ENCODE measurements at places on chromosomes 6 and 20.

- no peak for DNase-seq
Measured at GRCh38 chr6:13615792-13616120, 621 bp downstream of the NOL7 start.

DNA sequence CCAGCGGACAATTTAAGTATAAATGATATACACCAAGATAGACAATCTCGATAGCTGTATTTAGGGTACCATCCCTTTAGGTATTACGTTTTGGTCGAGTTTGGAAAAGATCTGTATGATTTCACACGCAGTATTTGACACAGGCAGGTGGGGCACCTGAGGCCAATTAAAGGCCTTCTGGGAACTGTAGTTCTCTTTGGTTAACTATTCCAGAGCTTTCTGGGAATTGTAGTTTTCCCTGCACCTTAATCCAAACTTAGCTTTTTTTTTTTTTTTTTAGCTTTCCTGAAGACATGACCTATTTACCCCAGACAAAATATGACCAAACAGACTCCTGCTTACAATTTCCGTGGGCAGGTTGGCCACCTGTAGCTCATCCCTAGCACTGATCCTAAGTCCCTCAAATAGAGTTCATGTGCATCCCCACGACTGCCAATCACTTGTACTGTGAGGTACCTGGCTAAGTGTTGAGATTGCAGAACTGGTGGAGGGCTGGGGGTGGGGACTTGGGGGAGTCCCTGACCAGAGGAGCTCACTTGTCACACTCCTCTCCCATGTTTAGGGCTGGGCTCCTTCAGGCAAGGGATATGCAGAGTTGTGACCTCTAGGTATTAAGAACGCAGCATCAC, 999 bp upstream of the EHMT2 start:
- no peak for DNase-seq

DNA sequence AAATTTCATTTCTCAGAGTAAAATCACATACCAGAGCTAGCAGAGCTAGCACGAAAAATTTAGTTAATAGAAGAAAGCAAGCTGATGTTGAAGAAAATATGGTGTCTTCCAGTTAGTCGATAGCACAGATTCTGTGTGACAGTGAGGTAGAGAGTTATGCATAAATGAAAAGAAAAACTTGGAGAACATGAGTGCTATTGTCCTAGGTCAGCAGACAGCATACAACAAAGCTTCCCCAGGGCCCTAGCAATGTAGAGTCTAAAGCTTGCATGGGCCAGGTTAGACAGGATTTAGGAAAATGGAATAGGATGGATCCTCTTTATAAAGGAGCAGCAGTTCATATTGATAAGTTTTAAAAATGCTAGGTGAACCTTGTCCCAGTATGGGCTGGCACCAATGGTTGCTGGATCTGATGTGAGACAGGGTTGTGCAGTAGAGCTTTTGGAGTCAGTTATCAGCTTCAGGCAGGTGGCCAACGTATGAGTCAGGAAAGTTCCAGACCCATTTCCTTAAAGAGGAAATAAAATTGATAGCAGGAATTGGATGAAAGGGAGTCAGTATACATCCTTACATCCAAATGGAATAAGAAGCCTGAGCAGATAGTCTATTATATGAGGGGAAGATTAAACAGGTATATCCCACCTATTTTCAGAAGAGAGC, 277.2 kb downstream of the FRK start:
- DNase-seq, result no peak

DNA sequence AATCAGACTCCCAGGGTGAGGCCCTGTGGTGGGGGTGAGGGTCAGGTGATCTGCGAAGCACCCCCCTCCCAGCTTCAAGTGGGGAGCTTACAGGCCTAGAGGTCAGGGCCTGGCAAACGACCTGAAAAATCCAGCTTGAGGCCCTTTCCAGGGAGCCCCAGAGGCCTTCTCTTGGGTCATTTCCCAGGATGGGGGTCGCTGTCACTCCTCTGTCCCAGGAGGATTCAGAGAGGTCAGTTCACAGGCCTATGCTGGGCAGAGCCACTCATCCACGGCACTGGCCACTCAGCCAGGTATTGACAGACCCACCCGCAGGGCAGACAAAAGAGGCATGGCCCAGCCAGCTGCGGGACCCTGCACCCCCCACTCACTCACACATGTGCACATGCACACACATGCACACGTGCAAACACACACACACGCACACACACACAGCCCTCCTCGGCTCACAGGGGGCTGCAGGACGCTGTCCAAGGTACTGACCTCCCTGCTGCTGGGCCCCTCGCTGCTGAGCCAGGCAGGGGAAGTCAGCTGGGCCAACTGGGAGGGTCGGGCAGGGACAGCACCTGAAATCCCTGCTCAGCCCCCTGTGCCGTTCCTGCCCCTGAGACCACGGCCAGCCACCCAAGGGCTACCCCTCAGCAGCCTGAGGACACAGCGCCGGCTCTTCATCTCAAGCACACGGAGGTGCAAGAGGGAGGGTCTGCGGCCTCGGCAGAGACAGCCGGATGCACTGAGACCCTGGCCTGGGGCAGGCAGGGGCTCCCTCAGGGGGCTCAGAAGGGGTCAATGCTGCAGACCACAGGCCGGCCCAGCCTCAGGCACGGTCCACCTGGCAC, 113.8 kb downstream of the TAF4 start:
- peak; percentile 10 for DNase-seq

- DNase-seq, result no peak
Measured at GRCh38 chr20:62322492-62323041, 19.8 kb downstream of the ADRM1 start.

- no peak for DNase-seq
Measured at GRCh38 chr6:125112934-125113333, 40.6 kb upstream of the TPD52L1 start.

DNA sequence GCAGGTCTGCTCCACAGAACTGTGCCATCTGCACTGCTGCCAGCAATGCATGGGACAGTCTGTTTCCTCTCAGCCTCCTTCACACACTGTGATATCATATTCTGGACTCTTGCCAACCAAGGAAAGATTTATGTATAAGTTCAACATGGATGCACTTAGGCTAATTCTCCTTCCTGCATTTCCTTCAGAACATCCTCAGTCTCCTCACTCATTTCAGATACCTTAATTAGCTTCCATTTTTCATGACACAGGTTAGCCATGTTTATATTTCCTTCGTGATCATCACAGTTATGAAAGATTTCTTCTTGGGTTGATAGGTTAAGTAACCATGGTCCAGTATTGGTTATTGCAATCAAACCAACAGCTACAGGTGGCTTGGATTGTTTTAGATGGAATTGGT, 46.4 kb upstream of the DDR1 start:
- no peak for DNase-seq

GRCh38 chr6:13865141-13865540, 50.8 kb upstream of the MCUR1 start:
- DNase-seq, result no peak

- DNase-seq, result no peak
Measured at GRCh38 chr6:318243-318890, 26.1 kb downstream of the DUSP22 start.

DNA sequence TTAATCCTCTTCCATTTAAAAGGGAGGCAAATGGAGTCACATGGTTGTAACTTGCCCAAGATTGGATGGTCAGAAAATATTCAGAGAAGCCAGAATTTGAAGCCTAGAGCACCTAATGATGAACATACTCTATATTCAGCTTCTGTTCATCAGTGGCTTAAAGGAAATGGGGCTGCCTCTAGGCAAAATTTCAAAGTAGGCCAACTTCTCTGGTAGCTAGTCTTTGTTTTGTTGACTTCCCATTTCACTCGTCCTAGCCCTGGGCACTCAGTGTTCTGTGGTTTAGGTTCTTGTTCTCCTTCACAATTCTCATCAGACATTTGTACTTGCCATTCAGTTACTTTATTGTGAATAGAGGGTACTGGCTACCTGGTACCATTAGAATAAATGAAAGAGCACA, 13.2 kb downstream of the MAP3K7 start:
- DNase-seq, result no peak

DNA sequence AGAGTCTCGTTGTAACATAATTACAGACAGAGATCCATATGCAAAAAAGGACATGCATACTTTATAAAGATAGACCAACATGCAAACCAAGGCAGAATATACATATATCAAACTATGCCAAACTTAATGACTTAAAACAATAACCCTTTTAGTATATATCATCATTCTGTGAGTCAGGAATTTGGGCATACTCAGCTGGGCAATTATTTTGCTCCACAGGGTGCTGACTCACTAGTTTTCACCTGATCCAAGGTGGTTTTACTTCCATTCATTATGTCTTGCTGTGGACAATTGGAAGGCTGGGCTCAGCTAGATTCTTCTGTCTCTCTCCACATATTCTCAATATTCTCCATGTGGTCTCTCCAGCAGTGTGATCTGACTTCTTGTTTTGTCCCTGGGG, 41.2 kb upstream of the RNF146 start:
- DNase-seq, result no peak

DNA sequence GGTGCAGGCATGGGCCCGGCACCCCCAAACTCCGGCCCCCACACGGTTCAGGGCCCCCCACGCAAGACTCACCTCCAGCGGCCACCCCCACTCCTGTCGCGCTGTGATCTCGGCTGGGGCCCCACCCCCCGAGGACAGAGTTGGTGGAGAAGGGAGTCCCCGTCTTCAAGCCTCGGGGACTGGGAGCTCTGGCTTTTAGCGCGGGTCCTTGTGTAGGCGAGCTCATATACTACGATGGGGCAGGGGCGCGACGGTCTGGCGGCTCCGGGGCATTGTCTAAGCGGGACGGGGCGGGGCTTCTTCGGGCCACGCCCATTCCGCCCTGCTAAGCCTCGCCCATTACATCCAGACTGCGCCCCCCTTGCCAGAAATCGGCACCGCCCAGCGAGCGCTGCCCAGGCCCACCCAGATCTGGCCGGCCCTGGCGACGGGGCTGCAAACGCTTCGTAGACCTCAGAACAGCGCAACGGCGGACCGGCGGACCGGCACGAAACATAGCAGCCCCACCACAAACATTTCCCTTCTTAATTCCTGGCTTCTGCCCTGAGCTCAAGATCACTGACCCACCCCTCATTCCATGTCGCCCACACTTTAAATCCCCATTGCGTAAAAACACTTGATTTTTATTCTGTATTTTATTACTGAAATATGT, 1.0 kb upstream of the DDAH2 start:
- DNase-seq, result peak; percentile 77

DNA sequence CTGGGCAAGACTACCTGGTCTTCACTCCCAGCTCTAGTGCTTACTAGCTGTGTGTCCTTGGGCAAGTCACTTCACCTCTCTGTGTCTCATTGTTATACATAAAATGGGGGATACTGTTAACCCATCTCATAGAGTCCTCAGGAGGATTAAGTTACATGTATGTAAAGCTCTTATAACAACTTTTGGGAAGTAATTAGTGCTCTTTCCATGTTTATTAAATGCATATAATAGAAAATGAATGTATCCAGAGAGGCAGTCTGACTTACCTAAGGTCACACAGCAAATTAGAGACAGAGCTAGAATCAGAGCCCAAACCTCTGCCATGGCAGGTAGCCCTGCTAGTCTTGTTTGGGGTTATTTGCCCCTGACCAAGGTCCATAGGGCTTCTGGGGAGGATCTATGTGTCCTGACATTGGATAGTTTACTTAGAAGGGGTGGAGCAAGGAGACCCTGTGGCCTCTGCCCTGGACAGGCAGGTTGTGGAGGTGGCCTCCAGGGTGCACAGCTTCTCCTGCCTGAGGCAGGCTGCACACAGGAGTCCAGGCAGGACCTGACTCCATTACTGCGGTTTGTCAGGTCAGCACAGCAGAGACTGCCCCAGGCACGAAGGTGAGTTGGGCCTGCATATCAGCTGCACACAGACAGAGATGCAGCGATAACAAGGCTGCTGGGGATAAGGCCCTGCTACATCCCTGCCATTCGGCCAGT, 8.4 kb upstream of the MAPK13 start:
- DNase-seq, result no peak

DNA sequence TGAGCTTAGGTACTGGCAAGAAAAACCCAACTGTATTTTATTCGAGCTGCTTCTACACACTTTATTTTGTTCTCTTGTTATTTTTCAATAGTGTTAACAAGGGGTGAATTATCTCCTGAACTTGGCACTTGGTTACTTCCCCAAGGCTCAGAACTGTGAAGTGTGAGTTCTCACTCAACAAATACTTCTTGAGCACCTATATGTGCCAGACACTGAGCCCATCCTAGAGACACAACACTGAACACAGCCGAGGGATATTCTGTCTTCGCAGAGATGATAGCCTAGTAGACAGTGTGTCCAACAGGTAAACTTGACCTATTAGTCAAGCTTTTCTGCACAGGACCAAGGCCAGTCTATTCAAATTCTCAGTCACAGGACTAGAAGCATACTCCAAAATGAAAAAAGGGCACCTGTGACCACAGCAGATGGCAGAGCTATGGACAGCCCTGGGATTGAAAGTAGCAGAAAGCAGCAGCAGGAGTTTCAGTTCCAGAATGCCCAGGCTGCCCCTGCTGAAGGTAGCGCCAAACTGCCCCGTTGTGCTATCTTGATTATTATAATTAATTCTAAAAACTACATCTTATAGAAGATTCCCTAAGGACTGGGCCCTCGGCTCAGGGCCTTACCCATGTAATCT, 77.8 kb upstream of the TAB2 start:
- DNase-seq, result no peak

GRCh38 chr6:13877051-13877450, 47.7 kb upstream of the RNF182 start:
- no peak for DNase-seq

GRCh38 chr6:47209632-47210031, 100.1 kb downstream of the TNFRSF21 start:
- no peak for DNase-seq

- no peak for DNase-seq
Measured at GRCh38 chr6:134456226-134456625, 138.3 kb upstream of the SGK1 start.

Measured in fibroblast of skin of left quadriceps (primary cell).